Retina (tissue), 1 donor: ENCODE measurements at places on chromosomes 7 and 10.

- DNase-seq = no peak
Observed at GRCh38 chr10:132117636-132118190, 52.0 kb downstream of the JAKMIP3 start.

- DNase-seq = no peak
Observed at GRCh38 chr7:51606601-51607154, 290.1 kb upstream of the COBL start.

GRCh38 chr10:21329995-21330627, 195.4 kb downstream of the SKIDA1 start:
- DNase-seq = no peak

DNA sequence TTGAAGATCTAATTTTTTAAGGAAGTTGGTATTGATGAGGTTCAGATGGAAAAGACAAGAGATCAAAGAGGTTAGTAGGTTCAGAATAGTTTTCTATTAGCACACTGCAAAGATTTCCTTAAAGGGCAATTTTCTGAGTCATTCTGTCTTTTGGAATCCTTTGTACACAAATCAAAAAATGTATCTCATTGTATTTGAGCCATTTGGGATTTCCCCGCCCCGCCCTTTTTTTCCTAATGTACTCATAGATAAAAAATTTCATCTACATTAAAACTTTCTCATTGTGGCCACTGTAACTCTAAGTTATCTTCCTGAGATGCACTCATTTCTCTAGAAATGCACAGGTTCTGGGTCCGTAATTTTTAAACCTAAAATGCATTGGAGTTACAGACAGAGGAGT, 12.1 kb downstream of the GIMAP6 start:
- no peak for DNase-seq
